H9 (cell line): ENCODE measurements at places on chromosomes 3 and 15. TPM values are rescaled to one million over a fixed set of nuclear protein-coding genes. Genes with fewer than 3 reads are reported as not detected.

Gene SH2D7
- total RNA-seq: not detected in 2 replicates

- H3K27me3 ChIP-seq: peaks cover 2% of the 10 kb centered on the region; the same call in 1 of the 2 replicates
- H3K4me3 ChIP-seq: no peak overlapping the region
- no peaks in the 10 kb centered on the region for H3K36me3 ChIP-seq
- peaks cover 8% of the 10 kb centered on the region; the same call in 1 of the 2 replicates for H3K4me1 ChIP-seq
- no peak overlapping the region for H3K27ac ChIP-seq
- no peak for DNase-seq
Measured at GRCh38 chr3:31390466-31390865, 142.3 kb upstream of the STT3B start.

DNA sequence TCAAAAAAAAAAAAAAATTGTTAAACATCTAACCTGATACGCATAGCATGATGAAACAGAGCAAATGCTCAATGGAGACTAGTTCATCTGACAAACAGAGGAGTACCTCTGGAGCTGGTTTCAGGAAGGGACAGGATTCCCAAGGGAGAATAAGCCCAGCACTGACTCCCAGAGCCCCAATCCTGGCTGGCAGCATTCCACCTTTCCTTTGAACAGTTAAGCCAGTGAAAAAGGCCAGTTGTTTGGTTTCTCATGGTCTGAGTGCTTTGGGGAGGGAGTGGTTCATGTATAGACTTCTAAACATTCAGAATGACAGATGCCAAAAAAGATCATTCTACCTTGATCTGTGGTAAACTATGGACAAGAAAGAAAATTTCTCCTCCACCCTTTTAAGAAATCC, 277.9 kb upstream of the RARB start:
- H3K27me3 ChIP-seq: no peaks in the 10 kb centered on the region
- no peak overlapping the region for H3K27ac ChIP-seq
- no peak overlapping the region for H3K4me3 ChIP-seq
- DNase-seq: no peak
- H3K4me1 ChIP-seq: peaks cover 8% of the 10 kb centered on the region; the same call in 1 of the 2 replicates

DNA sequence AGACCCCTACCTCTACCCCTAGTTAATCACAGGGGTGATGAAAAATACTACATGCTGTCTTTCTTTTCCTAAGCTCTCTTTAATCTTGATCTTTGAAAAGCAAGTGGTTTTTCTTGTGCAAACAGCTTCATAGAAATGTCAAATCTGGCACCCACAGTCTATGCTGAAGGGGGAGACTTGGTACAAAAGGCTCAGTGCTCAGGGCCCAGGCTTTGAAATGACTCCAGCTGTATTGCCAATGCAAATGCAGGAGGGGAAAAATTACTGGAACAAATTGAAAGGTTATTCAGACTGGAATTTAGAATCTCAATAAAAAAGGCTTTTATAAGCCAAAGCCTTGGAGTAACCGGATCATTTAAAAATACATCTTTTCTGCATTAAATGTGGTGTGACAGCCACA, 223.9 kb downstream of the LRTM1 start:
- H3K27ac ChIP-seq: no peak overlapping the region
- H3K27me3 ChIP-seq: no peaks in the 10 kb centered on the region

Gene CMTM7
- total RNA-seq: 20.6 and 23.9 TPM in 2 replicates

Gene PLSCR2
- not detected in 2 replicates for total RNA-seq

Gene KLHL24
- total RNA-seq: 17.2 and 17.7 TPM in 2 replicates

DNA sequence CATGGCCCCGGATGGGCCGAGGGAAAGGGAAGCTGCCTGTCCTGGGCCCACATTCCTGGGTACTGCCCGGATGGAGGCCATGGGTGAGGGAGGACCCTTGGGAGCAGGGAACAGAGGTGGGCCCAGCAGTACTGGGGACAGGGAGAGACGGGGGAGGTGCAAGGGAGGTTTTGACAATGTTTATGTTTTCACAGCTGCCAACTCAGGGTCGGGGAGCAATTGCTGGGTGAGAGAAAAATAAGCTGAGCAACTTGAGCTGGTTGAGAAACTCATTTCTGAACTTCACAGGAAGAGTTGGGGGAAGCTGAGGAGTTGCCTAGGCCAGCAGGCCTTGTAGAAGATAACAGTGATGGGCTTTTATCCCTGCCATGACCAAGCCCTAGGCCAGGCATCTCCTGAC, 11.1 kb upstream of the TSPAN3 start:
- no peak overlapping the region for H3K4me3 ChIP-seq
- H3K4me1 ChIP-seq: no peaks in the 10 kb centered on the region
- no peak overlapping the region for H3K27ac ChIP-seq
- H3K36me3 ChIP-seq: peaks cover 4% of the 10 kb centered on the region; the same call in 1 of the 2 replicates
- H3K27me3 ChIP-seq: no peaks in the 10 kb centered on the region

DNA sequence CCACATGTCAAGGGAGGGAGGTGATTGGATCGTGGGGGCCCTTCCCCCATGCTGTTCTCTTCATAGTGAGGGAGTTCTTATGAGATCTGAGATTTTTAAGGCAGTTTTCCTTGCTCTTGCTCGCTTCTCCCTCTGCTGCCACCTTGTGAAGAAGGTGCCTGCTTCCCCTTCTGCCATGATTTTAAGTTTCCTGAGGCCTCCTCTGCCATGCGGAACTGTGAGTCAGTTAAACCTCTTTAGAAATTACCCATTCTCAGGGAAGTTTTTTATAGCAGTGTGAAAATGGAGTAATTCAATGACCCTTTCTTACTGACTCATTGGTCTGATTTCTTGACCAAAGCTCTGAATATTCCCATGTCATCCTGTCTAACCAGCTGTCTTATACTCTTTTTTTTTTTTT, 484.4 kb upstream of the TPRG1 start:
- H3K4me1 ChIP-seq: peaks cover 3% of the 10 kb centered on the region; the same call in 1 of the 2 replicates
- no peak overlapping the region for H3K4me3 ChIP-seq
- H3K27ac ChIP-seq: no peak overlapping the region
- H3K27me3 ChIP-seq: no peaks in the 10 kb centered on the region
- DNase-seq: peak; percentile 50
- H3K36me3 ChIP-seq: no peaks in the 10 kb centered on the region

DNA sequence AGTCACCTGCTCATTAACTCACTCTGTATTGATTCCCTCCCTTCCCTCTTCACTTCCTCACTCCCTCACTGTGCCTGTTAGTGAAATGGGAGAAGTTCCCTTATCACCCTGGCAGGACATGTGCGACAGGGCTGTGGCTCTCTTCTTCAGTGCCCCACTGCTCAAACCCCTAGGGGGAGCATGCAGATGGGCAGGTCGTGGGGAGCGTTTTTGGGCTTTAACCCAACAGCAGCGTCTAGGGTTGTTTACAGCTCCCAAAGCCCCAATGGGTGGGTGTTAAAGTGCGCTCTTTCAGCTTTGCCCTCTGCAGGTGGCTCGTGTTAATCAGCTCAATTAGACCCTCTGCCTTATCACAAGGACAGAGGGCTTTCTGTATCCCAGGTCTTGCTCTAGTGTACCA, 447.8 kb upstream of the PROK2 start:
- peak; percentile 43 for DNase-seq
- no peaks in the 10 kb centered on the region for H3K27me3 ChIP-seq
- H3K4me3 ChIP-seq: no peak overlapping the region
- no peak overlapping the region for H3K27ac ChIP-seq
- H3K4me1 ChIP-seq: no peaks in the 10 kb centered on the region
- H3K36me3 ChIP-seq: no peaks in the 10 kb centered on the region

- no peaks in the 10 kb centered on the region for H3K36me3 ChIP-seq
- no peak overlapping the region for H3K4me3 ChIP-seq
- H3K27me3 ChIP-seq: no peaks in the 10 kb centered on the region
- no peaks in the 10 kb centered on the region for H3K4me1 ChIP-seq
Measured at GRCh38 chr15:100988857-100989256, 69.7 kb downstream of the LRRK1 start.

GRCh38 chr3:16883723-16884083, 1.1 kb upstream of the PLCL2 start:
- H3K4me1 ChIP-seq: 0 out of 2 replicates have a peak, but pooled peaks cover 2% of the 10 kb centered on the region
- no peak overlapping the region for H3K27ac ChIP-seq
- DNase-seq: no peak

Gene CCDC191
- total RNA-seq: 0.68 and 0.81 TPM in 2 replicates

- DNase-seq: no peak
- H3K4me1 ChIP-seq: no peaks in the 10 kb centered on the region
- peaks cover 5% of the 10 kb centered on the region for H3K36me3 ChIP-seq
- H3K4me3 ChIP-seq: peak overlapping the region; percentile 60
- no peak overlapping the region for H3K27ac ChIP-seq
Measured at GRCh38 chr3:126985132-126985985, 2.4 kb downstream of the PLXNA1 start.

Gene JAGN1
- total RNA-seq: 33.5 and 34.0 TPM in 2 replicates

- no peak overlapping the region for H3K27ac ChIP-seq
- no peaks in the 10 kb centered on the region for H3K36me3 ChIP-seq
- no peaks in the 10 kb centered on the region for H3K27me3 ChIP-seq
- no peak overlapping the region for H3K4me3 ChIP-seq
- no peaks in the 10 kb centered on the region for H3K4me1 ChIP-seq
- no peak for DNase-seq
Measured at GRCh38 chr3:20147361-20147760, 38.6 kb downstream of the SGO1 start.

DNA sequence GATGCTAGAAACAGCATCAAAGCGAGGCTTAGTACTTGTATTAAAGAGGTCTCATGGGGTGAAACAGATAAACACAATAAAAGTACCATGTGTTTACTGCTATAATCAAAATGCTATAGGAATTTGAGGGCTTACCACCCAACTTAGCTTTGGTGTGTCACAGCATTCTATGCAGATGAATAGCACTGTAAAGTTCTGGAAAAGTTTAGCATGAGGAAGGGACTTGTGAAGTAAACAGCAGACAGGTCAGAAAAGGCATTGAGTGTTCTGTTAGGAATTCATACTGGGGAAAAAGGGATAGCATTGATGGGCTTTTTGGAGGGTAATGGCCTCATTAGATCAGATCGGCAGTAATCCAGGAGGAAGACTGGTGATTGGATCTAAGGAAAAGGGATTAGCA, 505.3 kb downstream of the NLGN1 start:
- no peaks in the 10 kb centered on the region for H3K27me3 ChIP-seq
- no peak overlapping the region for H3K4me3 ChIP-seq
- H3K27ac ChIP-seq: no peak overlapping the region
- no peak for DNase-seq
- no peaks in the 10 kb centered on the region for H3K4me1 ChIP-seq

- H3K36me3 ChIP-seq: peaks cover 8% of the 10 kb centered on the region; the same call in 1 of the 2 replicates
- DNase-seq: peak; percentile 20
- H3K27ac ChIP-seq: no peak overlapping the region
- 0 out of 3 replicates have a peak overlapping the region, but pooled peaks have one; percentile 17 for H3K4me3 ChIP-seq
Measured at GRCh38 chr15:75349851-75350588, 3.2 kb downstream of the NEIL1 start.

DNA sequence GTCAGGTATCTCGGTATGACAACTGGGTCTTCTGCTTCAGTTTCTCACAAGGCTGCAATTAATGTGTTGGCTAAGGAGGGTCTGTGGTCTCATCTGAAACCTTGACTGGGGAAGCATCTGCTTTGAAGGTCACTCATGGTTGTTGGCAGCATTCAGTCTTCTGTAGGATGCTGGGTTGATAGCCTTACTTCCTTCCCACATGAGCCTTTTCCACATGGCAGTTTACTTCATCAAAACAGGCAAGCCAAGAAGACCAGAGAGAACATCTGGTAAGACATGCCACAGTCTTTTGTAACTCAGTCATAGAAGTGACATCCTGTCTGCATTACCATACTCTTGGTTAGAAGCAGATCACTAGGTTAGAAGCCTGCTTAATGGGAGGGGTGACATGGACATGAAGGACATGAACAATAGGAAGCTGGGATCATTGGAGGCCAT, 49.5 kb downstream of the CMC1 start:
- peaks cover 9% of the 10 kb centered on the region for H3K36me3 ChIP-seq
- no peak overlapping the region for H3K4me3 ChIP-seq
- H3K27me3 ChIP-seq: no peaks in the 10 kb centered on the region
- H3K27ac ChIP-seq: no peak overlapping the region
- no peak for DNase-seq

DNA sequence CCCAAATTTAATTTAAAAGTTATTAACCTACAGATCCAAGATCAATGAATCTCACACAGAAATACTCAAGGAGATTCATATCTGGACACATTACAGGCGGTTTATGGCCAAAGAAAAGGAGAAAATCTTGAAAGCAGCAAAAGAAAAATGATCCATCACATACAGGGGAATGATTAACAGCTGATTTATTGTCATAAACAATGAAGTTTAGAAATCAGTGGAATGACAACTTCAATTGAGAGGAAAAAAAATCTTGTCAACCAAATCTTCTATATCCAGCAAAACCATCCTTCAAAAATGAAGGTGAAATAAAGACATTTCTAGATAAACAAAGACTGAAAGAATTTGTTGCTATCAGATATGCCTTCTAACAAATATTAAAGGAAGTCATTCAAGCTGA, 156.2 kb upstream of the SEMA6D start:
- peaks cover 7% of the 10 kb centered on the region for H3K36me3 ChIP-seq
- no peak for DNase-seq
- H3K27me3 ChIP-seq: no peaks in the 10 kb centered on the region
- H3K4me1 ChIP-seq: no peaks in the 10 kb centered on the region

Gene CCDC33
- 4.5 and 4.6 TPM in 2 replicates for total RNA-seq

- no peaks in the 10 kb centered on the region for H3K27me3 ChIP-seq
- H3K4me1 ChIP-seq: no peaks in the 10 kb centered on the region
- H3K4me3 ChIP-seq: no peak overlapping the region
- no peak overlapping the region for H3K27ac ChIP-seq
Measured at GRCh38 chr3:183653209-183654064, 18.0 kb downstream of the KLHL24 start.

DNA sequence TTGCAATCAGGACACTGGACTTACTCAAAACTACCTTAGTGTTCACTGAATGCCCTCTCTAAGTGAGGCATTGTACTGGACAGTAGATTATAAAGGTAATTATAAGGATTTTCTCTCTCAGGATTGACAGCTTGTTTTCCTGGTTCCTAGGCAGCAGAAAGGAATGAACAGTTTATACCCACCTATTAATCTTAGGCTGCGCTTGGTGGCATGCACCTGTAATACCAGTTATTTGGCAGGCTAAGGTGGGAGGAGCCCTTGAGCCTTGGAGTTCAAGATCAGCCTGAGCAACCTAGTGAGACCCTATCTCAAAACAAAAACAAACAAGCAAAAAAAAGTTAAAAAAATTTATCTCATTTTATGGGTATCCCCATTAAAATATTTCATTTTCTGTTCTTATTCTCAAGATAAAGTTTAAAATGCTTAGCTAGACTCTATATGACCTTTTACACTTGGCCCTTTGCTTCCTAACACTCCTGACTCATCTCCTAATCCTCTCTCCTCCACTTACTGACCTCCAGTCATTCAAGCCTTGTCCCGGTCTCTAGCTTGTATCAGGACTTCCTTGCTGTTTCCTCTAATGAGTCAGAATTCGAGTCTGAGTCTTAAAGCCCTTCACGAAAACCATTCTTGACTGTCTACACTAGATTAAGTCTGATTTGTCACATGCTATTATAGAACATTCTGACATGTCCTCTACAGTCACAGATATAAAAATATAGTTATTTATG, 348.6 kb downstream of the NLGN1 start:
- no peak overlapping the region for H3K27ac ChIP-seq
- no peaks in the 10 kb centered on the region for H3K36me3 ChIP-seq
- no peak overlapping the region for H3K4me3 ChIP-seq
- no peak for DNase-seq

GRCh38 chr3:13690636-13691035, 141.7 kb downstream of the FBLN2 start:
- no peaks in the 10 kb centered on the region for H3K4me1 ChIP-seq
- no peaks in the 10 kb centered on the region for H3K36me3 ChIP-seq
- no peaks in the 10 kb centered on the region for H3K27me3 ChIP-seq
- H3K4me3 ChIP-seq: no peak overlapping the region
- H3K27ac ChIP-seq: no peak overlapping the region
- no peak for DNase-seq
